Activated CD4-positive, alpha-beta memory T cell treated with anti-CD3 and anti-CD28 coated beads for 36 hours (primary cell): ENCODE measurements at places on chromosomes 13 and 19. TPM values are rescaled to one million over a fixed set of nuclear protein-coding genes. Genes with fewer than 3 reads are reported as not detected.
A peak's percentile ranks its signal among the peaks of the same experiment; 100 is the strongest.

DNA sequence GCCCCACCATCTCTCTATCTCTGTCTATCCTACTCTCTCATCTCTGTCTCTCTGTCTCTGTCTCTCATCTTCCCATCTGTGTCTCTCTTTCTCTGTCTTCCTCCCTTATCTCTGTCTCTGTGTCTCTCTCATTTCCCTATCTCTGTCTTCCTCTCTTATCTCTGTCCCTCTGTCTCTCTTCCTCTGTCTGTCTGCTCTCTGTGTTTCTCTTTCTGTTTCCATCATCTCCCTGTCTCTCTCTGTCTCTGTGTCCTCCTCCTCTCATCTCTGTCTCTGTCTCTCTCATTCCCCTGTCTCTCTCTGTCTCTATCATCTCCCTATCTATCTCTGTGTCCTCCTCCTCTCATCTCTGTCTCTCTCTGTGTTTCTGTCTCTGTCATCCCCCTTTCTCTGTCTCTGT lies 1.6 kb upstream of the EBI3 start:
- DNase-seq = no peak

DNA sequence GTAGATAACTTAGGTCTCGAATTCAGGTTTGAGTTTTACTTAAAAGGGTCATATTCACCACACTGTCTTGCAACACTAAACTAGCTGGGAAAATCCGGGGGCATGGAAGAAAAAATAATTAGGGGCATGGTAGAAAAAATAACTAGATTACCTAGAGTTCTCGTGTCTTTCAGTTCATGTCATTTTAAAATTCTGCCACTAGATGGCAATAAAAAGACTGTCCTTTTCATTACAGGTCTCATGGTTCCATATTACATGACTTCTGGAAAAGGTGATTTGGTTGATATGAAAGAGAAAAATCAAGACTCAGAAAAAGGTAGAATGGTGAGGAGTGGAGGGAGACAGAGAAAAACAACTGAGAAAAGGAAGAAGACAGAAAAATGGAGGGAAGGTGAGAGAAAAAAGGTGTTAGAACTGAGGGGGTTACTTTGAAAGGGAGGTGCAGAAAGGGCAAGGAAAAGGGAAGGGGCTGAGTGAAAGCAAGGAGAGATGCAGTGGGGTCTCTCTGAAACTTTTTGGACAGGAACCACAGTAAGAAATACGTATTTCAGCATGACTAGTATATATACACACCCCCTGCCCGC lies 299.0 kb downstream of the KLF12 start:
- DNase-seq = no peak

DNA sequence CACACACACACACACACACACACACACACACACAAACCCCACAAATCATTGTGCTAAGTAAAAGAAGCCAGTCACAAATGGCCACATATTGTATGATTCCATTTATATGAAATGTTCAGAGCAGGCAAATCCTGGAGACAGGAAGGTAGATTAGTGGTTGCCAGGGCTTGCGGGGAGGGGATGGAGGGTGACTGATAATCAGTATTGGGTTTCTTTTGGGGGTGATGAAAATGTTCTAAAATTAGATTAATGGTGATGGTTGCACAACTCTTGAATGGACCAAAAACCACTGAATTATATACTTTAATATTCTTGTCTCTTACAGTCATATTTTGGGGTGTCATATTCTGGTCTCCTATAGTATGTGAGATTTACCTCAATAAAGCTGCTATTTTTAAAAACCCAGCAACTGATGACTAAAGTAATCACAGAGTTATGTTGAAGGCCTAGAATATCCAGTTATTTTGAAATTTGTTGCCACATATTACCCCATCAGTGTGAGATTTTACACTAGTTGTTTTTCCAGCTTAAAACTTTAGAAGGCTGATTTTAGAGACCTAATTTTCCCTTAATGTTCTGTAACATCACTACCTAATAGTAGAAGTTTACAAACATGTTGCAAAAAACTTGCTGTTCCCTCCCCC lies 20.3 kb downstream of the FLT1 start:
- DNase-seq = no peak

GRCh38 chr19:572743-573518 lies 535 bp downstream of the BSG start:
- peak; percentile 34 for DNase-seq

GRCh38 chr13:46097015-46097414 lies 7.8 kb downstream of the CPB2 start:
- no peak for DNase-seq

- DNase-seq = no peak
Observed at GRCh38 chr19:50893047-50893736, 18.0 kb downstream of the KLK4 start.

GRCh38 chr13:37526710-37527473 lies 71.7 kb downstream of the POSTN start:
- DNase-seq = no peak

DNA sequence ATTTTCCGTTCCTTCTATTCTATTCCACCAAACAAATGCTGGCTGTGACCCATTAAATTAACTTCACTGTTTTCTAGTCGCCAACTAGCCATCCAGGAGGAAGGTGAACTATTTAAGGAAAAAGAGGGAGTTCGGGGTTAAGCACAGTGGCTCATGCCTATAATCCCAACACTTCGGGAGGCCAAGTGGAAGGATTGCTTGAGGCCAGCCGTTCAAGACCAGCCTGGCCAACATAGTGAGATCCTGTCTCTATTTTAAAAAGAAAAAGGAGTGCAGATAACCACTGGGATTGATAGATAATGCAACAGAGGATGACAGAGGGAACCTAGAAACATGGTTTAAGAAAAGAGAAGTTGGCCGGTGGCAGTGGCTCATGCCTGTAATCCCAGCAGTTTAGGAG lies 44.7 kb downstream of the SPTBN4 start:
- DNase-seq = no peak

DNA sequence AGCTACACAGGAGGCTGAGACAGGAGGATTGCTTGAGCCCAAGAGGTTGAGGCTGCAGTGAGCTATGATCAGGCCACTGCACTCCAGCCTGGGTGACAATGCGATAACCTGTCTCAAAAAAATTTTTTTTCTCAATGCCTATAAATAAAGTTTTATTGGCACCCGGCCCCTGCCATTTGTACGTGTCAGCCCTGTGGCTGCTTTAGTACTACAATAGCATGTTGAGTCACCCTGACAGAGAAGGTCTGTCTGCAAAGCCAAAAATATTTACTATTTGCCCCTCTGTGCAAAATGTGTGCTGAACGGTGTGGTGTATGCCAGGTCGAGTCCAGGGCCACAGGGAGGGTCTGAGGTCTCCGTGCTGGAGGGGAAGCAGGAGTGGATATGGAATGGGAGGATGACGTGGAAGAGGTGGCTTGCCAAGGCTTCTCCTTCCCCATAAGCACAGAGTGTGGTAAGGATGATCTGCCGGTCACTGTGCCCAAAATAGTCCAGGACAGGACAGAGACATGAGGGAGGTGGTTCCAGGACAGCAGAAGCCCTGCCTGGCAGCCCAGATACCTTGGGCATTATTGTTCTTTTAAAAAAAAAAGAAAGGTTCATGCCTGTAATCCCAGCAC lies 10.0 kb downstream of the NMRK2 start:
- no peak for DNase-seq

DNA sequence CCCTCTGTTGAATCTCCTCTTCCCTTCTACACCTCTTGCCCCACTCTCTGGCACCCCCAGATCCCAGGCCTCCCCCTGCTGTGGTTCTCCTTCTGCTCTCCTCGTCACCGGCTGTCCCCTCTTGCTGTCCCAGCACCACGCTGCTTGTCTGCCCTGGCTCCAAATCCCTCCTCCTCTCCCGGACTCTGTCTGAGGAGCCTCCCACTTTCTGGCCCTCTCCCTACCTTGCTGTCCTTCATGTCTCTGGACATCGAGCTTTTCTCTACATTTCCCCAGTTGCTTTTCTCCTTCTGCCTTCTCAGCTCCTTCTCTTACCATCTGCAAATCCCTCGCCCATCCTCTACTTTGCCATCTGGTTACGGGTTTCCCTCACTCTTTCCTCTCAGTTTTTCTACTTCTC lies 1.2 kb downstream of the ZNF347 start:
- DNase-seq = no peak

GRCh38 chr19:47896019-47896418 lies 9.9 kb upstream of the SULT2A1 start:
- no peak for DNase-seq

- no peak for DNase-seq
Observed at GRCh38 chr13:57527114-57527735, 104.3 kb upstream of the PCDH17 start.

DNA sequence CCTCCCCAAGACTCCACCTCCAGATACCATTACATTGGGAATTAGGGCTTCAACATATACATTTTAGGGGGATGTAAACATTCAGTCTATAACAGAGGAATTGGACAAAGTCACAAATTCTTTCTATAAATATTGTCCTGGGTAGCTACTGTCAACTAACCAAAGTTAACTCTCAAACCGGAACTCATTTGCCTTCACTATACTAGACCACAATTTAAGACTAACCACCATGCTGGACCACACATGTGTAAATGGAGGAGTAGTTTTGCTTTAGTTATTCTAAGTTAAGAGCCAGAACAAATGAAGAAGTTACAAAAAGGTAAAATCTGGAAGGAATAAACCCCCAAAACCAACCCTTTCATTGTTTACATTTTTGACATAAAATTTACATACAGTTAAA lies 222.8 kb downstream of the NDFIP2 start:
- no peak for DNase-seq

GRCh38 chr13:112892426-112893206 lies 76.4 kb upstream of the MCF2L start:
- DNase-seq = no peak

DNA sequence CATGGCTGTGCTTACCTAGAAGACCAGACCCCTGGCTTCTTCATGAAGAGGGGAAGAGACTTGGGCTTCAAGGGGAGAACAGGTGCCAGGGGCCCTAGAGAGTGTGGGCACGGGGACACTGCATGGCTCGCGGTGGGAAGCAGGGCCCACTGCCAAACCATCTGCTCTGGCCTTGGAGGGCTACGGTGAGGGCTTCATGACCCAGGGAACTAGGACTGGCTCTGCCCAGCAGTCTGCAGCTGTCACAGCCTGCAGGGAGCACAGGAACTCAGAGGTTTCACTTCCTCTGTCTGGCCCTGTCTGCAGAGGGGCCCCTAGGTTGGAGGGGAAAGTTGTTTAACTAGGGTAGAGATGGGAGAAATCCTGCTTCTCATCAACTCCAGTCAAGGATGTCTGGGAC lies 4.3 kb downstream of the ERCC1 start:
- no peak for DNase-seq

- no peak for DNase-seq
Observed at GRCh38 chr19:55554302-55554701, 9.0 kb upstream of the SBK3 start.

GRCh38 chr13:44331912-44332851 lies 41.4 kb upstream of the SERP2 start:
- DNase-seq = no peak

- no peak for DNase-seq
Observed at GRCh38 chr19:54572696-54573311, 786 bp upstream of the LILRA2 start.

DNA sequence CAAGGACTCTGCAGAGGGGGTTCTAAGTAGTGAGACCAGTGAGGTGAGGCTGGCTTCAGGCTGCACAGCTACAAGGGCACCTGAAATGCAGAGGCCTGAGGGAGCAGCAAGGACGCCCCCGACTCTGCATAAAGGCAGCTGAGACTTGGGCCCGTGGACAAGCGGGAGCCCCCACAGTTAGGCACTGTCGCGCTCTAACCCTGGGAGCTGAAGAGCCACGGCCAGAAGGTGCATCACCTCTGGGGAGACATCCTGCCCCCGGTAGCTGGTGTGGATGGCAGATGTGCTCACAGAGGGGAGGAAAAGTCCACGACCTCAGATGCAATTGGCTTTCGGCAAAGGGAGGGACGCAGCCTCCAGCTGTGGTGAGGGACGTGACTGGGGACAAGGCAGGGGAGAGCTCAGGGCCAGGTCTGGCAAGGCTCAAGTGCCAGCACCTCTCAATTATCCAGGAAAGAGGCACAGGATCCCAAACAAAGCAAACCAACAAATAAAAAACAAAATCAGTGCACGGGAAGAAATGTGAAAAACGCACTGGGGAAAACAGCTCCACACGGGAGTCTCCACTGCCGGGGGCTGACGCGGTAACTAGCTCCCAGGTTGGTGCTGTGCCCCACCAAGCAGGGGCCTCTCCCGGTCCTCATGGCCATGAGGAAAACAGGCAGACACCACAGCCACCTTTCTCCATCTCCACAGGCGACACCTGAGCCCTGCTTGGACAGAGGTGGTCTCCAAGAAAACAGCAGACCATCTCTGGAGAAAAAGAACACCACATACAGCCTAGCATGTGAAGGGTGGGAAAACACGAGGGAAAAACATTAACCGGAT lies 23.0 kb upstream of the PLPP2 start:
- no peak for DNase-seq

- DNase-seq = peak; percentile 61
Observed at GRCh38 chr19:43470288-43470687, 4.9 kb upstream of the LYPD3 start.

DNA sequence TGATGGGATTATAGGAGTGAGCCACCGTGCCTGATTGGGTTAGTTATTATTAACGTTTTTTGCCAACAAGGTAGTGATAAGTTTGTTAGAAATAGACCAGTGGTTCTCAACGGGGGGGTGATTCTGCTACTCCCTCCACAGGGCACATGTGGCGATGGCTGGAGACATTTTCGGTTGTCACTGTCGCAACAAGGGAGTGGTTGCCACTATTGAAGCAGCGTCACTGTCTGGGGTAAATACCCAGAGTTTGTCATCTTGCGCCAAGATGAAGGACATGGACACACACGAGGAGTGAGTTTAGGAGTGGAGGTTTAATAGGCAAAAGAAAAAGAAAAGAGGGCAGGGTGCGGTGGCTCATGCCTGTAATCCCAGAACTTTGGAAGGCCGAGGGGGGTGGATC lies 18.9 kb downstream of the ADGRE3 start:
- DNase-seq = no peak

- no peak for DNase-seq
Observed at GRCh38 chr13:24888291-24888931, 124.4 kb downstream of the RNF17 start.

DNA sequence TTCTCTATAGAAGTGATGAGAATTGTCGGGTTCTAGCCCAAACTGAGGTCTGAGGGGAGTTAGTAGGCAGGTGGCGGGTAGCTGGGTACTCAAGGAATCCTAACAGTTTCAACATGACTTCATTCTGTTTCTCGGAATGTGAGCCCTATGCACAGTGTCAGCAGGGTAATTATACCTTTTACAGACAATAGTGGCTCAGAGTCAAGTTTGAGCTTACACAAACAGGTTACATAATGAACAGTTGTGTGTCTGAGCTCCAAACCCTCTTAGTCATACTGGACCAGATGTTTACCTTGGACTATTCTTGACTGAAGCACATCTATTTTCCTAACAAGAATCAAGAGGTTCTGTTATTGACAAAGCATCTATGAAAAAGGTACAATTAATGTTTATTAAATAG lies 1066.7 kb upstream of the PCDH20 start:
- no peak for DNase-seq

- no peak for DNase-seq
Observed at GRCh38 chr13:111177921-111178320, 62.8 kb downstream of the ARHGEF7 start.

Gene APLP1
- 2.6 TPM for total RNA-seq

Gene KLK15
- not detected for total RNA-seq

Gene ZNF177
- total RNA-seq = 0.43 TPM

Gene NFIX
- total RNA-seq = 2.0 TPM

Gene TRPC4
- not detected for total RNA-seq

Gene MEIS3
- total RNA-seq = 0.63 TPM
